ENCODE measurements at places on chromosomes 16 and 17.

GRCh38 chr17:9414471-9414870 lies 161.1 kb downstream of the STX8 start:
- DNase-seq, result no peak

DNA sequence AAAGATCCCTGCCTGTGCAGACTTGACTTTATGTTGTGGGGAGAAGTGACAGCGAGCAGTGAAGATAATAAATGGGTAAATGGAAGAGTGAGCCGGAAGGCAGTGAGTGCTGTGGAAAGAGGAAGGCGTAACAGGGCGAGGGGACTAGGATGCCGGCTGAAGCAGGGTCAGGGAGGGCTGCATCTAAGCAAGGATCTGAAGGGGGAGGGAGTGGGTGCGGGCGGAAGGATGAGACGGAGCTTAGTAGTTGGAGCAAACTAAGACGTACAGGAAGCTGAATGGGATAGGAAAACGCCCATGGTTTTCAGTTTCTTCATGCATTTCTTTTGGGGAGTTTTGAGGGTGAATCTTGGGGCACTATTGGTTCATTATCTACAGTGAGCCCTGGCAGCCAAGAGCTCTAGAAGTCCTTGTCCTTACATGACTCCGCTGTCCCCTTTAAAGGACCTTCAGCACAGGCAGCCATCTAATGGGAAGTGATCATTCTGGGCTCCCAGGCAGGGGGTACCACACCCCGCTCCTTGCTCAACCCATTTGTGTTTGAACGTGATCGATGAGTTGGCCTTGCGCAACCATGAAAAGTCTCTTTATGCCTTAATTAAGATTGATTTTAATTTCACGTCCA lies 10.4 kb upstream of the NAT9 start:
- DNase-seq, result no peak

DNA sequence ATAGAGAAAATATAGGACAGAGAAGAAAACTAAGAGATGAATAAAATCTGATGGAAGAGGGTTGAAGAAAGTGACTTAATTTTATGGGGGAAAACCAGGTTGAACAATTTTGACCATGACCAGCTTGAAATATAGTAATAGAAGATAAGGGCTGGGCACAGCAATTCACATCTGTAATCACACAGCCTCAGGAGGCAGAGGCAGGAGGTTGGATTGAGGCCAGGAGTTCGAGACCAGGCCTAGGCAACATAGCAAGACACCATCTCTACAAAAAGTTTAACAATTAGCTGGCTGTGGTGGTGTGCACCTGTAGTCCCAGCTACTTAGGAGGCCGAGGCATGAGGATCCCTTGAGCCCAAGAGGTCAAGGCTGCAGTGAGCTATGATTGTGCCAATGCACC lies 8.7 kb downstream of the MXRA7 start:
- DNase-seq, result no peak

- no peak for DNase-seq
Observed at GRCh38 chr17:55816532-55817396, 65.9 kb downstream of the PCTP start.

GRCh38 chr16:89952551-89952950 lies 4.0 kb downstream of the DEF8 start:
- no peak for DNase-seq

DNA sequence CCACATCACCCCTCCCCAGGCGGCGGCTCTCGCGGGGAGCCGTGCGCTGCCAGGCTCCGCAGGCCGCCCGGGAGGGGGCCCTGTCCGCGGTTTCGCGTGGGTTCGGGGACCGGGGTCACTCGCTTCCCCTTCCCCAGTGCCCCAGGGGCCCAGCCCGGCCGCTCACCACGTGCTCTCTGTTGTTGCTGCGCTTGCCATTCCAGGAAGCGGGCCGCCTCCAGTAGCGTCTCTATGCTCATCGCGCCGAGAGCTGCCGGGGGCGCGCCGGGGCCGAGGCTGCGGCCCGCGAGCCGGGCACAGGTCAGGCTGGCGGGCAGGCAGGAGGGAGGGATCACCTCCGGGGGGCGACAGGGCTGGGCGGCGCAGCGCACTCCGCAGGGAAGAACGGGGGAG lies 390 bp downstream of the MNT start:
- peak; percentile 63 for DNase-seq

GRCh38 chr17:52207796-52208195 lies 49.3 kb upstream of the CA10 start:
- no peak for DNase-seq

DNA sequence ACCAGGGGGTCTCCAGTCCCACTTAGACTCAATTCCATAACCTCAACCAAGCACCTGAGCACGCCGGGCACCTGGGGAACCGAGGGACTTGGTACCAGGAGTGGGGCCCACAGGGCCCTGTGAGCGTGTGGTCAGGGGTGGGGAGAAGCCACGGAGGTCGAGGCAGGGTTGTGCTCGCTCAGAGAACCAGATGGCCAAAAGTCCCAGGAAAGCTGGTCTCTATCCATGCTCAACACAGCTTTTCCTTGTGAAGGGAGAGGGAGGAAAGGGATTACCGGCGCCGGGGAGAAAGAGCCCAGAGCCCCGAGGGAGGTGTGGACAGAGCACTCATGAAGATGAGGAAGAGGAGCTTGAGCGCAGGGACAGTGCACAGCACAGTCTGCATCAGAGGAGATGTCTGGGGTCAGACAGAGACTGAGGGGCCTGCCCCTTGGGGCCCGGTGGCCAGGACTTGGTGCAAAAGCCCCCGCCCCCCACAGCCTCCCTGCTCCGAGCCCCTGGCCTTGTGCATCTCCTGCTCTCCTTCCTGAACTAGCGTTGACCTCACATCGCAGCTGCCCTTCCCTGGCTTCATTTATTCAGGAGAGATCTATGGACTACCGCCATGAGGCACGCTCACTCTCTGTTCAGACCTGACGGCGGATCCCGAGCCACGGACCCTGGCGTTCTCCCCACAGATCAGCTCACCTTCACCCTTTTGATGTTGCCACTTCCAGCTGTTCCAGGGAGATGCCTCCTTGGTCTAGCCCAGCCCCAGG lies 355.4 kb upstream of the TNRC6C start:
- DNase-seq, result no peak

DNA sequence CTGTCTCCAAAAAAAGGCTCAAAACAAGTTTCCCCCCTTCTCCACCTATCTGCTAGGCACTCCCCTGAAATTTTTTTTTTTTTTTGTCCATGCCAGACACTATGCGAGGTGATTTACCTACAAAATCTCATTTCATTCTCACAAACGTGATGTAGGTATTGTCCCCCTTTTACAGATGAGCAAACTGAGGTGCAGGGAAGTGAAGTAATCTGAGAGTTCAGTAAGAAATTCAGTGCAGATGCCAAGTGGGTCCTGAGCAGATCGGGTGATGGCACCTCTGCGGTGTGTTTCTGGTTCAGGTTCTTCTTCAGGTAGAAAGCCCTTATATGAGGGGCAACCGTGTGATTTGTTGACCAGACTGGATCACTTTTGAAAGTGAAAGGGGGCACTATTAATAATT lies 9.7 kb downstream of the TBKBP1 start:
- DNase-seq, result no peak

DNA sequence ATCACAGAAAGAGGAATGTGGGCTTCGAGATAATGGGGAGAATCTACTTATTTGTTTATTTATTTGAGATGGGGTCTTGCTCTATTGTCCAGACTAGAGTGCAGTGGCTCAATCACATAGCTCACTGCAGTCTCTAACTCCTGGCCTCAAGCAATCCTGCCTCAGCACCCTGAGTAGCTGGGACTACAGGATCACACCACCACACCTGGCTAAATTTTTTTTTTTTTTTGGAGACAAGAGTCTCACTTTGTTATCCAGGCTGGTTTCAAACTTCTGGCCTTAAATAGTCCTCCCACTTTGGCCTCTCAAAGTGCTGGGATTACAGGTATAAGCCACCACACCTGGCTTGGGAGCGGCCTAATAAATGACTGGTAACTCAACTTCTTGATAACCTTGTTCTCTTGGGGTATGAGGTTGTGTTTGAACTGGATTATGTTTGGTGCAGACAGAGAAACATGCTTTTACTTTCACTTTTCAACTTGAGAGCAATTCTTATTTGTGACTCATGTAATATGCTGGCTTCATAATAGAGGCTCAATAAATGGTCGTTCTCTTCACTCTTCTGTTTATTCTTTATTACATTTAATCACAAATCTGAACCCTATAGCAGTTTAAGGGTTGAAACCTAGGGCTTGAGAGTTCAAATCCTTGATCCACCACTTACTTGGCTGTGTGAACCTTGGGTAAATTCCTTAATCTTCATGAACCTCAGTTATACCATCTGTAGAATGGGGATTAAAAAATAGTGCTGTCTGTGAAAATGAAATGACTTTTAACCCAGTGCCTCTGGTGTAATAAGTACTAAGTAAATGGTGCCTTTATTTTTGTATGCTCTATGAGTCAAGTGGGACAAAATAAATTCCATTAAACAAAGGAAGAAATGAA lies 129.1 kb upstream of the HS3ST2 start:
- DNase-seq, result no peak

DNA sequence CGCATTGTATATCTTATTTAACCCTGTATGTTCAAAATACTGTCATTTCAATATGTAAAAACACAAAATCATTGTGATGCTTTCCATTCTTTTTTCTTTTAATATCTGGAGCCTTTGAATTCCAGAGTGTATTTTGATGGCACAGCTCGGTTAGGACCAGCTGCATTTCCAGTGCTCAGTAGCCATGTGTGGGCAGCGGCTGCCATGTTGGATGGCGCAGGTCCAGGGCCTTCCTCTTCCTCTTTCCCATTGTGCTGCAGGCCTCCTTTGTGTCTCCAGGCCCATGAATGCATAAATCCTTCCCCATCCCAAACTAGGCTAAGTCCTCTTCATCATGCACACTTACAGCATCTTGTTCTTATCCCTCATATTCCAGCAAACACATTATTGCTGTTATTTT lies 13.0 kb downstream of the IRX3 start:
- no peak for DNase-seq

- no peak for DNase-seq
Observed at GRCh38 chr17:74527081-74527480, 4.2 kb downstream of the CD300LB start.

- no peak for DNase-seq
Observed at GRCh38 chr17:81481073-81481799, 31.4 kb downstream of the ACTG1 start.

DNA sequence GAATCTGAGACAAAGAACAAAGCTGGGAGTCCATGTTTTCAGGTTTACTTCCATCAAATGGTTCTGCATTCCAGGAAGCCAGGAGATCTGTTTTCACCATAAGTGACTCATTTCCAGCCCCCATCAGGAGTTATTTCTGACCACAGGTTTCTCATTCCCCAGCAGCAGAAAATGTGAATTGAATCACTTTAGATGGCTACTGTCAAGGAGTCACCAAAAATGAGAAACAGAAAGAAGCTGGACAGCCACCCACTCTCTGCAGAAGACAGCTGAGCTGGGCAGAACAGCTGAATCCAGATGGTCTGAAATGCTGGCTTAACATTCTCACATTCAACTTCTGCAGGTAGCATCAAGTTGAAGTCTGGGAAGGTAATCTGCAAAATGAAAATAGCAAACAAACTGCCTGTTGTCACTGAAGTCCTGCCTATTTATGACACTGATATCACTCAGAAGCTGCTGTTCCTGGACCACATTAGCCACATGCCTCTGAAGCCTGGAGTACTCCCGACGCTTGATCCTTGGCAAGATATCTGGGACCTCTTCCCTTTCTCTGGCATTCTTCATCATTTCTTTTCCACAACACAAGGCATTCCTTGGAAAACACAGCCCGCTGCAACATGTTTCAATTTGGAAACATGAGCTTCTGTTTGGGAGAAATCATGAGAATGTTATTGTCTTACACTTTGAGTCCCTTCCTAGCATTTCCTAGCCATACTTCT lies 15.3 kb downstream of the CCL11 start:
- peak; percentile 22 for DNase-seq

- no peak for DNase-seq
Observed at GRCh38 chr16:61780161-61780560, 256.1 kb downstream of the CDH8 start.

GRCh38 chr17:74527756-74528155 lies 3.5 kb downstream of the CD300LB start:
- no peak for DNase-seq

GRCh38 chr17:34313164-34313563 lies 6.1 kb upstream of the CCL8 start:
- no peak for DNase-seq

DNA sequence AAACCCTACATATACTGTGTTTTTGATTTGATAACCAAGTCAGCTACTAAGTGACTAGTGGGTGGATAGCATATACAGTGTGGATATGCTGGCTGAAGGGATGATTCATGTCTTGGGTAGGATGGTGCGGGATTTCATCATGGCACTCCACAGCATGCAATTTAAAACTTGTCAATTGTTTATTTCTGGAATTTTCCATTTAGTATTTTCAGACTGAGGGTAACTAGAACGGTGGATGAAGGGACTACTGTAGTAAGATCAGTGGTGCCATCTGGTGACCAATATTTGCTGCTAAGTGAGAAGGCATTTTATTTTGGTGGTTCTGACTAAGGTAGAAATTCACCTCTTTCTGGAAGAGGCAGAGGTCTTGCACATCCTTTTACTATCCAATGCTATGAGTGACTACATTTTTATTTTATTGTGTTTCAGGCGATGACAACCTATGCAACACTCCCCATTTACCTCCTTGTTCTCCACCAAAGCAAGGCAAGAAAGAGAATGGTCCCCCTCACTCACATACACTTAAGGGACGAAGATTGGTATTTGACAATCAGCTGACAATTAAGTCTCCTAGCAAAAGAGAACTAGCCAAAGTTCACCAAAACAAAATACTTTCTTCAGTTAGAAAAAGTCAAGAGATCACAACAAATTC lies 3.1 kb downstream of the CDC6 start:
- peak; percentile 81 for DNase-seq

DNA sequence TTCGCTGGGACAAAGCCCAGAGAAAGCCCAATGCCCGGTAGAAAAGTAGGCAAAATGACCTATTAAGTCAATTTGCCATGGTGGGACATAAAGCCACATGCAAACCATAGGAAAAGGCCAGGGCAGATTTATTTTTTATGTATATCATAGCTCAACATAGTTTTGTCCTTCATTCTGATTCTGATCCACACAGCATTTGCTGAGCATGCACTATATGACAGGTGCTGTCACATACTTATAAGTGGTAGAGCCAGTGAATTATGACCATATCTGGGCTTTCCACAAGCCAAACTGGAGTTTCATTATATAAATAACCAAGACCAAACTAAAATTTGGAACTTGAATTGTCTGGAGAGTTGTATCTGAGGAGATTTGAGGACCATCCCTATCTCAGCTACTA lies 74.3 kb downstream of the CA10 start:
- no peak for DNase-seq

DNA sequence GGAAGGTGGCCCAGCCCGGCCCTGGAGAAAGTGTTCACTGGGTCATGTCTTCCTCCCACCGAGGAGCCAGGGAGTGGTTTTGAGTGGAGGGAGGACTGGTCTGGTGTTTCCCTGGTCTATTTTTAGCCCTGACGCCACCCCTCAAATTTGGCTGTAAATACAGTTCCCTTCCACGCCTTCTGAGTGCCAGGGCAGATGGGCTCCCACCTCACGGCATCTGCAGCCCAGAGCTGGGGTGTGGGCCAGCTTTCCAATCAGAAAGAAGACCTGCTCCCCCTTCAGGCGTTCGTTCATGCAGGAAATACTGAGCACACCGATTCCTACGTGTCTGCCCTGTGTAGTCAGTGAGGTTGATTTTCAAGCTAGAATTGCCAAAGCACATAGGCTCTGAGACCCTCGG lies 53.7 kb downstream of the SNX20 start:
- peak; percentile 20 for DNase-seq
